ENCODE measurements at places on chromosomes 1 and 21. TPM values are rescaled to one million over a fixed set of nuclear protein-coding genes. Genes with fewer than 3 reads are reported as not detected.

DNM3 gene
- 4.5 TPM for total RNA-seq

KIF21B gene
- total RNA-seq, result 1.6 TPM

- no peak for ATAC-seq
Measured at GRCh38 chr1:67170751-67171573, 4.7 kb downstream of the IL23R start.

DNA sequence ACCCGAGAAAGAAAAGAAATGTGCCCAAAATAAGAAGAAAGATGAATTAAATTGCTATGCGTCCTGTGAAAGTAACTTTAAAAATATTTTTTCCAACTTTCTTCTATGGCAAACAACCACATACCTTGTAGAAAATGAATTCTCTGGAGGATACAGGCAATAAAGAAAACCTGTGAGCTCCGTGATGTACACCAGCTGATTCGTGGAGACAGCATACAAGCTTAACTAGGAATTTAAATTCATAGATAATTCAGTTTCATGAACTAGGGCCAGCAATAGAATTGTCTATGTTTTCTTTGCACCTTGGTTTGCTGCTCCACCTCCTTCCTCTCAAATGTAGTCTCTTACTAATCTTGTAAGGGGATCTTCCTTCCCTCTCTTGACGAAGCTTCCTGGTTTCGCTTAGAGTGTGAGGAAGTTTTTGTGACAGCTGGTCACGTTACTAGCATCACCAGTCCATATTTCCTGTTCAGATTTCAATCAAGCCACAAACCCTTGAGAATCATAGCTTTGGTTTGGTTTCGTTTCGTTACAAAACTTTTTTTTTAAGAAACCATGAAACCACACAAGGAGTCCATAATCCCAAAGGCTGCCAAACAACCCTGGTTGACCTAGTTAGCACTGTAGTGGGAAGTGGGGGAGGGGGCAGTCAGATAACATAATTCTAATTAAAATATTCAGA lies 35.8 kb downstream of the GREM2 start:
- ATAC-seq, result peak; percentile 43

GRCh38 chr1:240526312-240526711 lies 85.6 kb downstream of the GREM2 start:
- no peak for ATAC-seq

DNA sequence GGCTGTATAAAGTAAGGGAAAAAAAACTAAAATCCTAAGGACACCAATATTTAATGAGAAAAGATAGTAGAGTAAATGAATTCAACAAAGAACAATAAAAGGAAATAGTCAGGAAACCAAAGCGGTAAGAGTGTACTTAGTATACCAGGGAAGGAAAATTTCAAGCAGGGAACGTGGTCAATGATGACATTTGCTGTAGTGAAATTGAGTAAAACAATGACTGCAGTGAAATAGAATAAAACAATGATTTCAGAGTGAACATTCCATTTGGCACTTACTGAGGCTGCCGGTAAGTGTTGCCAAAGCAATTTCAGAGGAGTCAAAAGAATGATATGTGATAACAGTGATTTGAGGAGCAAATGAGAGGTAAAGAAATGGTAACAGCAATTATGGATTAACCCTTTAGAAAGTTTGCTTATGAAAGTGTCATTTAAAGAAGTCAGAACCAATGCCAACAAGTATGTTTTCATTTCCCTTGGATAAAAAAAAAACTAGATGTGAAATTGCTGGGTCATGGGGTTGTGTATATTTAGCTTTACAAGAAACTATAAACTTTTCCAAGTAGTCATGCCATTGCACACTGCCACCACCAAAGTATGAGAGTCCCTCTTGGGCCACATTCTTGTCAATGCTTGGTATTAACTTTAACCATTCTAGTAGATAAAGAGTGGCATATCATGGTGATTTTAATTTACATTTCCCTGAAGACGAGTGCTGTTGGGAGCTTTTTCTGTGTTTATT lies 50.5 kb downstream of the VCAM1 start:
- ATAC-seq, result no peak

DNA sequence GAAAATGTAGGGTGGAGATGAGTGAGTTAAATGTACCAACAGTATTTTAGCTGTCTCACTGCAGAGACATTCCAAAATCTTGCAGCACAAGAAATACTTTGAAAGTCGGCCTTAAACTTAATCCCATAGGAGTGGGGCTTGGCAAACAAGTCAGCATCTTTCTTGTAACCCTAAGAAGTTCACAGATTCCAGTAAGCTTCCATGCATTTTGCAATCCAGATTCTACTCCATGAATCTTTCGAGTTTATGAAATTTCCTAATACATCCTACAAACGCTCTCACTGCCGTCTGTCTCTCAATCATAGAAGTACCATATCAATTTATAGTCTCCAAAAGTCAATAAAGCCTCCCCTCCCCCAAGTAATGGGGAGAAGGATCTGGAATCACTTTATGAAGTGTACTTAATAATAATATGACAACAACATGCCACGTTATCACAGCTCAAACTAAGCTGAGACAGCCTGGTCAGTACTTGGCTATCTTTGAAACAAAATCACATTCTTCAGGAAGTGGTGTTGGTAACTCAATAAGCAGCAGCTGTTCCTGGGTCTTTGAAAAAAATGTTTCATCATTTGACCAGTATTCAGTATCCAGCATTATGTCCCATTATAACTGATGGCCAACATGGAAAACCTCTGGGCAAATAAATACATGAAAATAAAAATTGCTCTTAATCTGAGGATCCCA lies 317.4 kb upstream of the RUNX1 start:
- ATAC-seq, result peak; percentile 90

GRCh38 chr21:34590520-34590919 lies 24.4 kb downstream of the RCAN1 start:
- no peak for ATAC-seq

- no peak for ATAC-seq
Measured at GRCh38 chr1:19559641-19560040, 74.3 kb upstream of the CAPZB start.

GRCh38 chr1:244154872-244155531 lies 103.9 kb downstream of the ZBTB18 start:
- ATAC-seq, result peak; percentile 48

GRCh38 chr21:34343347-34343746 lies 20.5 kb upstream of the KCNE2 start:
- ATAC-seq, result no peak

DNA sequence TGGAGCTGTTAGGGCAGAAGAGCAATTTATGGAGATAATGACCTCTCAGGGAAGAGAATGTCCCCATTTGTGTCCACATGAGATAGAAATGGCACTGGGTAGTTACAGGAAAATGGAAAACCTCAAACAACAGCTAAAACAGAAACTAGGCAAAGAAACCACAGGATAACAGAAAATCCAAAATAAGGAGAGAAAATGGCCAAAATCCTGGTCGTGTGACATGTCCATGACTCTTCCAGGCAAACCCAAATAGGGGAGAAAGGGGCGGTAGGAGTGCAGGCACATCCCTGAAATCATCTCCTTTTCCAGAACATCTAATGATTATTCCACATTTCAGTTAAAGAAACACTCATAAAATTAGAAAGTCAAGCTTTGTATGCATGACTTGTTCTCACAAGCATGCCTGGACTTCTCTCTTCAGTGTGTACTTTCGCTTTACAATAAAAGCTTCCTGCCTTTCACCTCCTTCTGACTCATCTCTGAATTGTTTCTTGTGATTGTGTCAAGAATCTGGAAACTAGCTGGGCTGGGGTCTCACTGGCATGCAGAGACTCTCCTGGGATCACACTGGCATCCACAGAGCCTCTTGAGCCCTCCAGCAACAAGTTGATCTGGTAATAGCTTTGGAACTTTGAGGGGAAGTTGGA lies 171.4 kb upstream of the ZP4 start:
- ATAC-seq, result no peak

GRCh38 chr21:40846587-40847411 lies at the start of gene DSCAM:
Gene DSCAM, minus strand, starts transcription at chr21:40847158. Its CDS starts 497 bp downstream, at chr21:40846661.
- ATAC-seq, result no peak

DNA sequence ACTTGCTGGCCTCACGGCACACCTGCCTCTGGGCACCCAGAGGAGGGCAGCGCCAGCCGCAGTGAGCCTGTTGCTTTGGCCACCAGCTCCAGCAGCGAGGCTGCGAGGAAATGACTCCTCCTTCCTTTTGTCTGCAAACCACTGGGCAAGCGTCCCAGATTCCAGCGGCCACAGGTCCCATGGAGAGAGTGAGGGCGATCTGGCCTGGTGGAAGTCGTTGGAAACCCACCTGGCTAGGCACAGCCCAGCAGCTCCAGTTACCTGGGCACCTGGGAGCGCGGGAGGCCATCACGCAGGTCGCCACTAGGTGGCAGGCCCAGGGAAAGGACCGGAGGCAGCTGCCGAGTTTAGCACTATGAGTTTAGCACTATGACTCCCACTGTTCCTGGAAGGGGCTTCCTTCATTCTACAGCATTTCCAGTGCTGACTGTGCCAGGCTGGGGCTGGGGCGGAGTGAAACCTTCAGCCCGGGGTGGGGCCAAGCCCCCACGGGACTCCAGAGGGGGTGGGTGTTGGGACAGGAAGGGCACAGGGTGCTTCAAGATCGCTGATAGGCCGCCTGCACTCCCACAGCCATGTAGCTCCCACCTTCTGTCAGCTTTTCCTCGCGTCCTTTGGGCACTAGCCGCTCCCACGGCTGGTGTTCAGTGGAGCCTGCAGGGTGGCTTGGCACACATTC lies 1.1 kb upstream of the ESPN start:
- peak; percentile 20 for ATAC-seq

DNA sequence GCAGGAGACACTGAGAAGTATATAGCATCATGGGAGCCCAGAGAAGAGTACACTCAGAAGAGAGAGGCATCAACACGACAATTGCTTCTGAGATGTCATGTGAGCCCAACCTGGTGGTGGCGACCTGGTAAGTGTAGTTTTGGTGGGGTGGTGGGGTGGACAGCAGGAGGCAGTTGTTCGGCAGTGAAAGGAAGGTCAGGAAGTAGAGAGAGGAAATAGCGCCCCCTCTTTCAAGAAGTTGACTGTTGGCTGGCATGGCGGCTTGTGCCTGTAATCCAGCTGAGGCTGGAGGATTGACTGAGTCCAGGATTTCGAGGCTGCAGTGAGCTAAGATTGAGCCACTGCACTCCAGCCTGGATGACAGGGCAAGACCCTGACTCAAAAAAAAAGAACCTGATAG lies 12.6 kb downstream of the RSPO1 start:
- no peak for ATAC-seq

- no peak for ATAC-seq
Measured at GRCh38 chr1:88150330-88150729, 533.7 kb upstream of the PKN2 start.

DNA sequence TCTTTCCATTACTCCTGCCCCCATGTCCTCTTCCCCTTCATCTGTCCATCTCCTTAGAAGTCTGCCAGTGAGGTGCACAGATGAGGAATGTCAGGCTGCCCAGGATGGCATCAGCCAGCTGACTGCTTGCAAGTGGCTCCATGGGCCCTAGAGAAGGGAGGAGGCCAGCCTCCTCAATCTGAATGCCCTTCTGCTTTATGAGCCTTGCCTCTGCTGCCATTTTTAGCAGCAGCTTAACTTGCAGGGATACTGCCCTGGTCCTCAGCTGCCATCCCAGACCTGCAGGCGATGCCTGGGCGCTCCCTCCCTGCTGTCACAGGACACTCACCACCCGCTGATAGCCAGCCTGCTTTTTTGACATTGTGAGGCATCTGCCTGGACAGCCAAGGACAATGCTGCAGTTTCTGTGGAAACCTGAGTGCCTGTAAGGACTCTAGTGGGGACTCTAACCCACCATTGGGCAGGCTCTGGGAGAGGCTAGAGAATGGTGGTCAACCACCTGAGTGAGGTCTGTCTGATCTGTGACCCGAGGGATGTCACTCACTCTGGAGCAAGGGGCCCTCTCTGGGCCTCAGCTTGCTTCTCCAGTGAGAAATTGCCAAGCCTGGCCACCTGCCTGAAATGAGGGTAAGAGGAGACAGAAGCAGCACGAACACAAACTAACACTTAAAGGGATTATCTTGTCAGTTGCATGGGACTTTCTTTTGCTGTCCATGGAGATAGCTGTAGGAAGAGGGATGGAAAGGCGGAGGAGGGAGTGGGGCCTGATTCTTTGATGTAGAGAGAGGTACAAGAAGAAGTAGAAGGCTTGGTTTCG lies 185.0 kb downstream of the MIS18A start:
- ATAC-seq, result no peak

DNA sequence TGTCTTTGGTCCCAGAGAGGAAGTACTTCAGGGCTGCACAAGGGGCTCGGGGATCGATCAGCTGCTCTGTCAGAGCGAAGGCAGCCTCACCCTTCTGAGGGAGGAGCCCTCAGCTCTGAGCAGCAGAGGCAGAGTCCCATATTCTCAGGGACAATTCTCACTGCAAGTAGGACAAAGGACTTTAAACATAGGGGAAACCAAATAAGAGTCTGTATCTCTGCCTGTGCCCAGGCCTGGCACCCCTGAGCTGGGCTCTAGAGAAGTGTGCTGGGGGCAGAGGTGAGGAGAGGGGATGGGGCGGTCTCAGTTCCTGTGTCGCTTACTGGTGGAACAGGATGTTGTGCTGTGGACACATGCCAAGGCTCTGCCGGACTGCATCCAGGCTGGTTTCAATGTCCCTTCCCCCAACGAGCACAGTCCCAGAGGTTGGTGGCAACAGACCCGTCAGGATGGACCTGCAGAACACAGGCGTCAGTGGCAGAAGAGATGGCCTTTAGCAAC lies 76.6 kb downstream of the ABCA4 start:
- peak; percentile 5 for ATAC-seq

DNA sequence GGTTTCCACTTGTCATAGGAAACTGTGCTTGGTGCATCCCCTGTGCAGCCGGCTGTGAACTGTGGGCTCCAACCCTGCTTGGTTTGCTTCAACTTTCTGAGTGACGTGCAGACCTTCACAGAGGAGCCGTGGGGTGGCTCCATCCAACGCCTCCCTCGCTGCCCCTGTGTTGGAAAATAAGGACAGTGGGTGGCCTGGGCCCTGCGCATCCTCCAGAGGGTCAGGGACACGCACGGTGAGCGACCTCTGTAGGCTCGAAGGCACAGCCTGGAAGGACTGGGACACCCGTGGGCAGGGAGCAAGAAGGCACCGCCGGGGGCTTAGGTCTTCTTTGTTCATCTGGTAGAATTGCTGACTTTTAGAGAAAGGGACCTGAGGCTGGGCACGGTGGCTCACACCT lies 6.5 kb upstream of the FAAP20 start:
- ATAC-seq, result no peak

- no peak for ATAC-seq
Measured at GRCh38 chr1:170009551-170009950, 64.9 kb downstream of the KIFAP3 start.

- no peak for ATAC-seq
Measured at GRCh38 chr1:193009501-193009900, 49.7 kb downstream of the UCHL5 start.

DNA sequence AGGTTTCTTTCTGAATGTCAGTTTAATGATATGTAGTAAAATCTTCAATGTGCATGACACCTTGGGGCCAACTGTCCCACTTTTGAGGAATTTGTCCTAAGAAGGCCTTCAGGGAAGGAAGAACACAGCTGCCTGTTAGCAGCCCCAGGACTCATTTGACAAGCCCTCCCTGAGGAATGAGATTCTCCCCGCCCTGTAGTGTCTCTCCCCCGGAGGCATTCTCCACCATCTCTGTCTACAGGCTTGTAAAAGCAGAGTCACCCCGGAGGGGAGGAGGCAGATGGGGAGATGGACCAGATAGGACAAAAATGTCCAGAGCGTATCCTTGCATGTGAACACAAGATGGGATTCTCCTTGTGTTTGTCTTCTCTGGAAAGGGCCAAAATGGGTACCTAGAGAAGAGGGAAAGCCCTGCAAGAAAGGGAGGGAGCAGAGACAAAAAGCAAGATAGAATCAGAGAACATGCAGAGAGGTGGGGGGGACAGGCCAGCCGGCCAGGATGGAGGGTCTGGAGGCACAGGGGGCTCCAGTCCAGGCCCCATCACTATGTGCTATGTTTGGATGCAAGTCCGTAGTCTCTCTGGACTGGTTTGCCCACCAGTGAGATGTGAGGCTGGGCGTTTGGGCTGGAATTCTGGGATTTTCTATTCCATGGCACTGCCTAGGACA lies 12.0 kb upstream of the WNT3A start:
- ATAC-seq, result no peak
